Activated naive CD4-positive, alpha-beta T cell treated with anti-CD3 and anti-CD28 coated beads, Interleukin-2, amount 50 U/mL, for 72 hours (primary cell): ENCODE measurements at places on chromosomes 16 and 17. TPM values are rescaled to one million over a fixed set of nuclear protein-coding genes. Genes with fewer than 3 reads are reported as not detected.

GSDMA gene
- 1.1 TPM for total RNA-seq

NACA2 gene
- not detected for total RNA-seq

EXOC3L1 gene
- not detected for total RNA-seq

ABCC12 gene
- total RNA-seq, result not detected

TBC1D3B gene
- total RNA-seq, result 4.3 TPM

KRT36 gene
- not detected for total RNA-seq

NOG gene
- 0.16 TPM for total RNA-seq

TMEM235 gene
- not detected for total RNA-seq

EMP2 gene
- total RNA-seq, result not detected

CD79B gene
- 28.7 TPM for total RNA-seq

SLC43A2 gene
- total RNA-seq, result 0.62 TPM

MYH13 gene
- total RNA-seq, result not detected

PCTP gene
- total RNA-seq, result 11.0 TPM
